ENCODE measurements at places on chromosomes 1 and 21.

DNA sequence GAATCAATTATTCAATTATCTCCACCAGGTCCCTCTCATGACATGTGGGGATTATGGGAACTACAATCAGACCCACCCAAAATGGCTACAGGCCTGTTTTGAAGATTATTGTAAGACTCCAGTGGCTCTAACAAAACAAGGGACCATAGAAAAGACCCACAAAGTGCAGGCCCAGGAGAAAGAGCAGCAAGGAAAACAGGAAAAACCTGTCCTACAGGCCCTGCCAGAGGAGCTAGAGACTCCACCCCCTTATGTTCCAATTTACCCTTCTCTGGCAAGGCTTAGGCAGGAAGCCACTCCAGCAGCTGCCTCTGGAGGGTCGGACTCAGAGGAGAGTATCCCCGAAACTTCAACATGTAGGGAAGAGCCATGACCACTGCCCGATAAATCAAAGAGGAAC lies 96.5 kb downstream of the LIPI start:
- no peak for DNase-seq

GRCh38 chr21:31295676-31296075 lies 48.4 kb downstream of the TIAM1 start:
- DNase-seq, result no peak

DNA sequence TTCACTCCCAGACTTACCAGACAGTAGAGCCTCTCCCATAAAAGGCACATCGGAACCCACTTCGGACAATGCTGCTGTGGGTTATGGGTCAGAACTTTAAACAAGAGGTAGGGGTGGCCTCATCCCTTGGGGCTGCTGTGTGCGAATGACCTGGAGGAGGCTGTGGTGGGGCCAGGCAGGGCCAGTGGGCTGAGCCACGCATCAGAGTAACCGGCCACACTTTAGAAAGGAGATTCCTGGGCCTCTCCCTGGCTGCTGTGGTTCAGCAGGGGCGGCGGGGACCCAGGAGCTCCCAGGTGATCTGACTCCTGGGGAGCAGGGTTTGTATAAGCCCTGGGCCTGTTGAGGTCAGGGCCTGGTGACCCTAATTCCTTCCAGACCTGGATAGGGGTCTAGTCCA lies 110.2 kb upstream of the C1orf174 start:
- no peak for DNase-seq

DNA sequence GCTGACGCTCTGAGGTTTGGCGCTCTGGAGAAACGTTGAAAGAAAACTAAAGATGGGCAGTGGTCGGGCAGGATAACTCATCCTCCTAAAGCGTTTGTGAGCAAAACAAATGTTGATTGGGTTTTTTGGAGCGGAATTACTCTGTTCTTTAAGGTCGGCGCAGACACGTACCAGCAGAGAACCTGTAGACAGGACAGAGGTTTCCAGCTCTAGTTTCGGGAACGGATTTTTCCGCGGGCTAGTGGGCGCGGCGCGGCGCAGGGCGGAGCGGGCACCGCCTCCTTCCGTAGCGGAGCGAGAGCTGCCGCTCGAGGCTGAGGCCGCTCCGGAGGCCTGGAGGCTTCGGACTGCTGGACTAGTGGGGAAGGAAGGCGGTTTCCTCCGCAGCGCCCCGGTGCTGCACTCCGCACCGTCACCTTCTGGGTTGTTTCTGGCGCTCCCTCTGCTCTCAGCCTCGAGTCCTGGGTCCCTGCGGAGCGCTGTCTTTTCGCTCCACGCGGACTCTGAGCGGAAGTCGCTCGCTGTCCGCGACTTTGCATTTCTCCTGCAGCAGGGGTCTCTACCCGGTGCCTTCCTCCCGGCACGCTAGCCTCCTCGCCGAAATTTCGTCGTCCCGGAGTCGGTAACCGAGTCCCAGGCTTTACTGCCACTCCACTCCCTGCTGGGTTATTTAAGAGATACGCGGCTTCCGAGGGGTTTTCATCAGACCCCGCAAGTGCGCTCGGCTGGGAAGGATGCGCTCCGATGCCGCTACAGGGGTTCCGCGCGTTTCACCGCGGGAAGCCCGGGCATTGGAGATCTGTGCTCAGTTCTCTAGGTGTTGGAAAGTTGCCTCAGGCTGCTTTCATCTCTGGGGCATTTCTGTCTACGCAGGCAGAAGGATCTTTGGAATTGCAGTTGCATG lies 7.0 kb downstream of the FOXD2 start:
- DNase-seq, result no peak

GRCh38 chr1:3593745-3594144 lies 17.6 kb downstream of the MEGF6 start:
- DNase-seq, result no peak

DNA sequence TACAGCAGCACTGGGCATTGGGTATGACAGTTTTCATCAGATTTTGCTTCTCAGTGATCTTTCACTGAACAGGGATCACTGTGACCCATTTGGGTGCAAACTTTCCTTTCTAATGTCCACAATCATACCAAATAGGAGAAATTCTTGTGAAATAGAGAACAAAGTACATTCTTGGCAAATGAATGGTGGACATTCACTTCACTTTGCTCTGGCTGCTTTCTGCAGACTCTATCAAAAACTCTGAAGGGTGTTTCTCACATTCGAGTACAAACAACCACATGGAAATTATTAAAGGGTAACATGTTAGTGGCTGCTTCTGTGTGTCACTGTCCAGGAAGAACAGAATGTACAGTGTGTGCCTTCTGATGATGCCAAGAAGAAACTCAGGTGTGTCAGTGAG lies 61.9 kb upstream of the ADAM30 start:
- DNase-seq, result no peak

DNA sequence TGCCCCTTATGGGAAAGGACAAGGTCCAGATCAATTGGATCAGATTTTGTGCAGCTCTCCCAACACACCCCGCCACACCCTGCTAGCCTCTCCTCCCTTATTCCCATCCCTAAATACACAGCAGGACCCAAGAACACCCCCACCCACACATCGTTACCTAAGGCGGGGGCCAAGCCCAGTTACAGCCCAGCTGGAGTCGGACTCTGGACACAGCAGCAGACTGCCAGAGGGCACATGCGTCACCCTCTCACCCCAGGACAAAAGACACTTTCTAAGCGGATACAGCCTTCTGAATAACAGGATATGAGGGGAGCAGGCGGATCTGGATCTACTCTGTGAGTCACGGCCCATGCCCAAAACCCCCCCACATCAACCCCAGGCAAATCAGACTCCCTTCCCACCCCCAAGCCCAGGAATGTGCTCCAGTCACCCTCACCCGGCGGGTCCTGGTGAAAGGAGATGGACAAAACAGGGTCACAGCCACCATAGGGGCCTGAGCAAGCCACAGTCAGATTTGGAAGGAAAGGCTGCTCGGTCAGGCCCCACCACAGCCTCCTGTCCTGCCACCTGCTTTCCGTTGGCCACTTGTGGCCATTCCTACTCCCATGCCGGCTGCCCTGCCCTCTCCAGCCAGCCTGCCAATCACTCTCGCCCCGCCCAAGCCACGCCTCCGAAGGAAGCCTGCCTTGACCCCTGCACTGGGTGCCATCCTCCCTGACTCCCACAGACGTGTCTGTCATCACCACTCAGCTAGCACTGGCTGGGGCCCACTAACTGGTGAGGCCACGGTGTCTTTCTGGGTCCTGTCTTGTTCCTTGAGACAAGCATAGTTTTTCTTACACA lies 4.0 kb downstream of the S100A16 start:
- no peak for DNase-seq

- DNase-seq, result no peak
Observed at GRCh38 chr1:111895469-111895868, 94.0 kb downstream of the KCND3 start.

DNA sequence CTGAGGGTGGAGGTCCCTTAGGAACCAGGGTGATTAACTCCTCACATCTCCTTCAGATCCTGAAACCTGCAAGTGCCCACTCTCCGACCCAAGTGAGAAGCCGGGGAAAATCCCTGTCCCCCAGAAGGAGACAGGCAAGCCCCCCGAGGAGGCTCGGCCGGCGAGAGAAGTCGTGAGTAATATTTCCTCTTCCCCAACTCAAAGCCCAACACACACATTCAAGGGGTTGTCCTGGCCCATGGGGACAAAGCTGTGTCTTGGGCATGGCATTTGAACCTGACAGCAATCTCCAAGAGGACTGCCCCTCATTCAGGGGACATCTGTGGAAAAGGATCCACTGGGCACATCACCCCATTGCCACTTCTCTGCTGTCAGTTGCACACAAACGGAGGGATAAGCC lies 23.6 kb downstream of the VASH2 start:
- no peak for DNase-seq

GRCh38 chr21:38166173-38166535 lies 90.6 kb upstream of the KCNJ15 start:
- no peak for DNase-seq

GRCh38 chr1:185680453-185680852 lies 53.7 kb upstream of the HMCN1 start:
- DNase-seq, result no peak

DNA sequence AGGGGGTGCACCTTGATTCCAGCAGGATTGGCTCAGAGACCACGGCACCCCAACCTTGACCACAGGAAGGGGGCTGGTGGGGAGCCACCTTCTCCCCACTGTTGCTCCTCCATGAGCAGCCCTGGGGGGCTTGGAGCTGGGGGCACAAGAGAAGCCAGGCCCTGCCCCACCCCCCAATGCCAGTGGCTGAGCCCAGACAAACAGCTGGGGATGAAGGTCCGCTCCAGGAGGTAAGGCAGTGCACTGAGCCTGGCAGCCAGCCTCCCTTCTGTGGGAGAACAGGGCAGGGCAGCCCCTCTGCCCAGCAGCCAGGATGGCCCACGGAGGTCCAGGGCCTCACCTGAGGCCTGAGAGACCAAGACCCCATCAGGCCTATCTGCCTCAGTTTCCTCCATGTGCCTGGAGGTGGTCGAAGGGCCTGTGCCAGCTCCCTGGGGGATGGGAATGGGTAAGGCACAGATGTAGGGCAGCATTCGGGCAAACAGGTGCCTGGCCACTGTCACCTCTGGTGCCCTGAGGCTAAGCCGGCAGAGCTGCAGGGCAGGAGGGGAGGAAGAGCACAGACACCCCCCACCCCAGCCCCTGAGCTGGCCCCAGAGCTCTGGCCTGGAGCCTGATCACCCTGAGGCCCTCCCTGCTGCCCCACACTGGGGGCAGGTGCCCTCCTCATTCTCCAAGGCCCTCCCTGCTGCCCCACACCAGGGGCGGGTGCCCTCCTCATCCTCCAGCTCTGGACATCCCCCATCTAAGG lies 7.1 kb downstream of the ITGB2 start:
- DNase-seq, result no peak

DNA sequence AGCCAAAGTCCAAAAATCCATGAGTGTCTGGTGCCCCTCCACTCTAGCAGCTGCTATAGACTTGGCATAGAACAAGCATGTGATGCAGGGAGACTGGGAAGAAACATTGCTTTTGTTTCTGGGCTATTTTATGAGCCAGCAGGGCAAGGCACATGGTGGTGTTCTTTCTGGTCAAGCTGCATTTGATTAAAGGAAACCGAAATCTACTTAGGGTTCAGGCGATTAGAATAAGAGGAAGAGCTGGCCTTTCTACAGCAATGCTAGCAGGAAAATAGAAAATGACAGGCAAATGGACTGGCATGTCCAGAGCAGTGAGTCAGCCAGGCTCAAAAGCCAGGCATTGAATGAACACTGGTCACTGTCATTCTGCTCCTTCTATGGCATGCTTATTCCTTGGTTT lies 28.5 kb upstream of the ARHGAP29 start:
- DNase-seq, result no peak

- no peak for DNase-seq
Observed at GRCh38 chr1:228410671-228411070, 4.0 kb upstream of the TRIM11 start.

DNA sequence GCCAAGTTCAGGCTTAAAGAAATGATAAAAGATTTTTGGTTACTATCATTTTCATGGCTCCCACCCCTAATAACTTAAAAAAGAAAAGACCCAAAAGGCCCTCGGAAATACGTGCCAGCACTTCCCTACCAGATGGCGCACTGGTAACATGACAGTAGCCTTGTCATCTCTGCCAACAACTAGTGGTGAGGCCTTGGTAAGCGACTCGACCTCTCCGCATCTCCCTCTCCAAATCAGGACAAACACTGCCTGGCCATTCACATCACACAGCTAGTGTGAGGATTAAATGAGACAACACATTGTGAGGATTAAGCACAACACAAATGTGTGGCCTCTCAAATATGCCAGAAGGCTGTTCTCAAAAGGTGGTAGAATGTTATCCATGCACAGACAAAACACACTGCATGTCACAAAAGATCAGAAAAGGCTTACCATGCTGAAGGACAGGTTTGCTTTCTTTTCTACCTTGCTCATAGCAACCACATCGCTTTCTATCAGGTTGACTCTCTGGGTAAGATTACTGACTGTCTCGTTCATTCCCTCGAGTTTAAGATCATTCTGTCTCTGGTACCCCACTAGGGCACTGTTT lies 16.4 kb downstream of the TEX38 start:
- DNase-seq, result no peak

- no peak for DNase-seq
Observed at GRCh38 chr1:52264530-52265115, 101.4 kb downstream of the CC2D1B start.

DNA sequence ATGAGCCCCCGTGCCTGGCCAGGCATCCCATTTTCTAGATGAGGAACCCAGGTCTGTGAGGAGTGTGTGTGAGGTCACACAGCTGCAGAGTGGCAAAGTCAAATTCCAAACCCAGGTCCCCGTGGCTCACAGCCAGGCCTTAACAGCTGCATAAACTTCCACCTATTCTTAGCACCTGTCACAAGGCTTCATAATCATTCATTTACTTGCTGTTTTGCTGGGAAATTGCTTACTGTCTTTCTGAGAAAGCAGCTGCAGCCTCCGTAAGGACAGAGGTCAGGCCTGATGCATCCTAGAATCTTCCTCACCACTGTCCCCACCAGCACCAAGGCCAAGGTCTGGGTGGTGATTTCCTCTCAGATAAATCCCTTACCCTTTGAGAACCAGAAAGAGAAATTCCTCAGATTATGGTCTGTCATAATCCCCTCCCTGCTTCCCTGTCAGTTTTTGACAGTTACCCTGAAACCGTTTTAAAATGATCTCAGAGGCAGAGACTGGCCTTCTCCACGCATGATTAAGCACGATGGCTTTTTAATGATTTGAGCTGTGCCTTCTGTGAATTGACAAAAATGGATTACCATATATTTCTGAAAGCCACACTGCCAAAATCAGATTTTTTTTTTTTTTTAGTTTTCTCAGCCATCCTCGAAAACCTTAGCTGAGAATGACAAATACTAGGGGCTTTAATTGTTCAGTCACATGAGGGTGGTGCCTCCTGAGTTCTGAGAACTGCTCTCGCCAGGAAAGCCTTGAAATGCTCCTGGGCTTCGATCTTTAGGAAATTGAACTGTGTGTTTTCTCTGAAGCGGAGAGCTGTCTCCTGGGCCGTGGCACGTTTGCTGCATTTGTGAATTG lies 70.0 kb upstream of the SELENON start:
- peak; percentile 33 for DNase-seq
